ENCODE measurements at places on chromosomes 3 and 15.
A peak's percentile ranks its signal among the peaks of the same experiment; 100 is the strongest.

DNA sequence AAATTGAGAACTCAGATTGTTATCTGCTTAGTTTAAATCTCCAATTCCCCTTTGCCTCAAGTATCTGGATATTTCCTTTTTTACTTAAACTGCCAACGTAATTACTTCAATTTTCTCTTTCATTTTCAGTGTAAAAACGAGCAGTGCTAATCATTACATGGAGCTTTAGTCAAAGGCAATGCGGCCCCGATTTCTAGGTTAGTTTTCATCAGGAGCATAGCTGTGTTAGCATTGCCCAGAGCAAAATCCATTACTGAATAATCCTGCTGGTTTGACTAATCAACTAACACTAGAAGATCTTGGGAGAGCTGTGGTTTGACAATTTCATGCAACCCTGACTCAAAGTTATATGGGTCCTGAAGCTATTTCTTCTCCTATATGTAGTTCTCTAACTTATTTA, 46.2 kb downstream of the ZPLD1 start:
- no peak for DNase-seq

GRCh38 chr3:109532257-109533216, 195.2 kb upstream of the DPPA4 start:
- no peak for DNase-seq

- no peak for DNase-seq
These were observed 56.7 kb downstream of the RPL22L1 start for GRCh38 chr3:170813266-170813665.

- DNase-seq, result peak; percentile 50
These were observed 24.4 kb downstream of the SEC61A1 start for GRCh38 chr3:128076483-128077201.

DNA sequence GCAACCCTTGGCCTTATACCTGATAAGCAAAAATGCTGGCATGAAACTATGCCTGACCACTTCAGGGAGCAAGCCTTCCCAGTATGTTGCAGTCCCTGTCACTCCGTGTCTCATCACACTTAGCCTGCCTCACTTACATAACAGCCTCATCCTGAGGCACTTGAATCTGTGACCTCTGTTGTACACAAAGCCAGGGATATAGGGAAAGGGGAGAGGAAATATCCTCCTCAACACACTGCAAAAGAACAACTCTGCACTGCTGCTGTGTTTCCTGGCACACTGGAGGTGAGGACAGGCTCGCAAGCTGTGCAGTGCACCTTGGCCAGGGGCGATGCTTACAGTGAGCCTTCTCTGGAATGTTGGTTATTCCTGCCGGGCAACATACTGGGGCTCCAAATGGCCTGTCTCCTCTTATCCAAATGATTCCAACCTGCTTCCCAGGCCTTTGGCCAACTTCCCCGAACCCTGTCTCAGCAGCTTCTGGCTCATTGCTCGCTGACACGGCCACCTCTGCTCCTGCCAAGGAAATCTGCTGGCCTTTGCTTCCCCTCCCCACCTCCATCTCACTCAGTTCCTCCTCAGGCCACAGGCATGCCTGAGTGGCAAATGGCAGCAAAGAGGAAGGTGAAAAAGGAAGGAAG, 109.2 kb downstream of the CD47 start:
- peak; percentile 99 for DNase-seq

DNA sequence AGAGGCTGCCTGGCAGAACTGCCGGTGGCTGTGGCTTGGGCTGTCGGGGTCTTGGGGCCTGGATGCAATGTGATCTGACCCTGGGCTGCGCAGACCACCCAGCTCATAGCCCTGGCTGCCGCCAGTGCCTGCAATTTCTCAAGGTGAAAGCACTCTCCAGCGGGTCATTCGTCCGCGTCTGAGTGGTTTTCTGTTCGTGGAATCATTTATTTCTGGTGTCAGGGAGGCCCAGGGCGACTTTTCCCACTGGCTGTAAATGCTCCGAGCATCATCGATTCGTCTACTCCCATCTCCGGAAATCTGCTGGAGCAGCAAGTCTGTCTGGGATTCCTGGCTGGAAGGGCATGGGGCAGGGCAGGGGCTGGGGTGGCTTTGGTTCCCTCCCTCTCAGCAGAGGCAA, 40.6 kb upstream of the ADPGK start:
- no peak for DNase-seq

- DNase-seq, result no peak
These were observed 17.9 kb downstream of the ETFA start for GRCh38 chr15:76293361-76293760.

DNA sequence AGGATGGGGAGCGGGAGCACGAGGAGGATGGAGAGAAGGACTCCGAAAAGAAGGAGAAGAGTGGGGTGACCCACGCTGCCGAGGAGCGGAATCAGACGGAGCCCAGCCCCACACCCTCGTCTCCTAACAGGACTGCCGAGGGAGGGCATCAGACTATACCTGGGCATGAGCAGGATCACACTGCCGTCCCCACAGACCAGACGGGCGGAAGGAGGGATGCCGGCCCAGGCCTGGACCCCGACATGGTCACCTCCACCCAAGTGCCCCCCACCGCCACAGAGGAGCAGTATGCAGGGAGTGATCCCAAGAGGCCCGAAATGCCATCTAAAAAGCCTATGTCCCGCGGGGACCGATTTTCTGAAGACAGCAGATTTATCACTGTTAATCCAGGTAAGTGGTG, 169.8 kb downstream of the FEZF2 start:
- DNase-seq, result no peak

DNA sequence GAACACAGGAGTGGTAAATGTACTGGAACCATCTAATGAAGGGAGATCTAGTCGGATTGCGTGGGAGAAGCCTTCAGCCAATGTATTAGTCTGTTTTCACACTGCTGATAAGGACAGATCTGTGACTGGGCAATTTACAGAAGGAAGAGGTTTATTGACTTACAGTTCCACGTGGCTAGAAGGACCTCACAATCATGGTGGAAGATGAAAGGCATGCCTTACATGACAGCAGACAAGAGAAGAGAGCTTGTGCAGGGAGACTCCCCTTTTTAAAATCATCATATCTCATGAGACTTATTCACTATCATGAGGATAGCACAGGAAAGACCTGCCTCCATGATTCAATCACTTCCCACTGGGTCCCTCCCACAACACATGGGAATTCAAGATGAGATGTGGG, 17.0 kb downstream of the HRG start:
- no peak for DNase-seq

GRCh38 chr3:11390411-11391131, 118.4 kb downstream of the ATG7 start:
- no peak for DNase-seq

DNA sequence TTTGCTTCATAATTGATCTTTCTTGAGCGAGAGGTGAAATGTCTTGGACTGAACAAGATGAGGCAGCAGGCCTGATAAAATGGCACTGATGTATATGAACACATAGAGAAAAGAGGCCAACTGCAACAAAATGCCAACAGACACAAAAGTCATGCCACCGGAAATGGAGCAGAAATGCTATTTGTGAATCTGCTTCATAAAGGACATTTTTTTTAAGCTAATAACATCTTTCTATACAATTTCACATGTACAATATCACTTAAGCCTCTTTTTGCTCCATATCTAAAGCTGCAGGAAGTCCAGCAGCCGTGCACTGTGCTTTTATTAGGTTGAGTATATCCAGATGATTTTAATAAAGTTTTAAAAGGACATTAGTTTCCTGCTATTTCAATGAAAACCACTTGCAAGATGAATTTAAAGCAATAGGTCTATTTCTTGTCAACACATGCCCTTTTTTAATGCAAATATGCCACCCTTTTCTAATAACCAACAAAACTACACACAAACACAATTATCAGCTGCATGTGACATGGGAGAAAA, 169.2 kb upstream of the ADAMTS9 start:
- no peak for DNase-seq

- DNase-seq, result peak; percentile 75
These were observed 309.7 kb downstream of the LSAMP start for GRCh38 chr3:116135457-116136085.

GRCh38 chr3:163943664-163944063, 1134.6 kb downstream of the SI start:
- no peak for DNase-seq

DNA sequence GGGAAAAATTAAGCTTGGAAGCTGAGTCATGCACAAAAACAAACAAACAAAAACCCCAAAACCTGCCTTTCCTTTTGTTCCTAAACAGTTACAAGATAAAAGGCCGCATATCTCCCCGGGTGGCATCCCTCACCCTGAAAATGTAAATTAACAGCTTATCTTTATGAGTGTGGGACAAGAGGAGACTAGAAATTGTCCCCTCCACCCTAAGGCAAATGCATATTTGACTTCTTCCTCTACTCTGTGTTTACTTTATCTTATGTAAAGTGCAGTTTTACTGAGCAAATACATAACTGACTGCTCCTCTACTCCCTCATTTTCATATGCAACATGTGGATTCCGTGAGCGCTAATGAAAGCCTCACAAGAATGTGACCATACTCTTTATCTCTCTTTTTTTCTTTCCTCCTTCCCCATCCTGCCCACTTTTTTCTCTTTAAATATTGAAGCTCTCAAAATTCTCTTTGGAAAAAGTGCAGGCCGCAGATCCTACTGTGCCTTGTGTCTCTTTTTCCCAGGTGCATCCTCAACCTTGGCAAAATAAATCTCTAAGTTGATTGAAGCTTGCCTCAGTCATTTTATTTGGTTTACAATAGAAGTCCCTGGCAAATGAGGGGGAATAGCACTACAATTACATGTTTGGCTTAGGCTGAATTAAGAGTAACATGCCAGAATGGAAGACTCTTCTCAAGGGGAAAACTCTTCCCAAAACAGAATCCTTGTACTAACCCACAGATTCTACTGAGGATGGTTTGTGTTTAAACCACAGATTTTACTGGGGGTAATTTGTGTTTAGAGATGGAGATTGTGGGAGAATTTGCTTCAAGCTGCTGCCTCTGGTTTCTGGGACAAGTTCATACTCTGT, 72.7 kb upstream of the WDR72 start:
- no peak for DNase-seq

DNA sequence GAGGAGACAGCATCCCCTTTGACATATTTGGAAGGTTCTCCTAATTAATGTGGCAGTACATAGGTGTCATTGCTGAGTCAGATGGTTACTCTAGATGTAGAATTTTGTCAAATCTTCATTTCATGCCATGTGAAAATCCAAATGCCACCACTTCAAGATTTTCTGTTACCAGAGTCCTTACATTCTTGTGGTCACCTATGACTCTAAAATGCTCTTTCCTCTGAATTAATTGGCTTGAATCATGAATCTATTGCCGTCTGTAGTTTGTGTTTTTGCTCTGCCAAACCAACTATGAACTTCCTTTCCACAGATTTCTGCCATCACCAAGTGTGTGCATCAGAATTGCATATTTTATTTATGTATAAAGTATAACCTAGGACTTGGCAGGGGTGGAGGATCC, 269.4 kb upstream of the ZPLD1 start:
- no peak for DNase-seq

GRCh38 chr15:60656481-60656880, 177.5 kb upstream of the ICE2 start:
- DNase-seq, result no peak

DNA sequence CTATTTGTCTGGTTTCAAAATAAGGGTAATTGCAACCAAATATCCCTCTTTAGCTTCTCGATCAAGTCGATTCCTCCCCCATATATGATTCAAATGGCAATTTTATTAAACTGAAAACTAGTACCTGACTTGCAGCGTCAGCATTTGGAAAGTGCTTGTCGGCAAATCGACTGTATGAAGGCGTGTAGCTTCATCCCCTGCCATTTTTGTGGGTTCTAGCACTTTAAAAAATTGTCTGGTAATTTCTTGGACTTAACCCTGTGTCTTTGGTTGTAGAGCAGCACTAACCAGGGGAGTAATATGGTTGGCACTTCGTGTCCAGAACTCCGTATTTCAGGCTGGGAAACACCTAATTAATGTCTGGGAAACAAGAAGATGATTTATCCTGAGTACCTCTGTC, 573 bp downstream of the MME start:
- DNase-seq, result no peak

- peak; percentile 13 for DNase-seq
These were observed 494.1 kb downstream of the ZNF385D start for GRCh38 chr3:21256932-21257331.

DNA sequence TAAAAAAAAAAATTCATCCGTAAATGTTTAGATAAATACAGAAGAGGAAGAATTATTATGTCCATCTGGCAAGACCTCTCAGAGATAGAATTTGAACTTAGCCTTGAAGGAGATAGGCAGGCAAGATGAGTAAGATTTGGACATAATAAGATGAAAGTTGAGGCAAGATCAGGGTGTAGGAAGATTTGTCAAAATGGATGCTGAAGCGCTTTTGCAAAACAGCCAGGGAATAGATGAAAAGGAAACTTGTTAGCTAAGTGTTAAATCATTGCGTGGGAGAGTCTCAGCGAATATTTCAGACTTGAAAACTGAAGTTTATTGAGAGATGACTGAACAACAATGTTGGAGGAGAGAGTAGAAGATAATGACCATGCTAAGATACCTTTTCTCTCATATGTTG, 7.2 kb downstream of the BRK1 start:
- DNase-seq, result no peak

DNA sequence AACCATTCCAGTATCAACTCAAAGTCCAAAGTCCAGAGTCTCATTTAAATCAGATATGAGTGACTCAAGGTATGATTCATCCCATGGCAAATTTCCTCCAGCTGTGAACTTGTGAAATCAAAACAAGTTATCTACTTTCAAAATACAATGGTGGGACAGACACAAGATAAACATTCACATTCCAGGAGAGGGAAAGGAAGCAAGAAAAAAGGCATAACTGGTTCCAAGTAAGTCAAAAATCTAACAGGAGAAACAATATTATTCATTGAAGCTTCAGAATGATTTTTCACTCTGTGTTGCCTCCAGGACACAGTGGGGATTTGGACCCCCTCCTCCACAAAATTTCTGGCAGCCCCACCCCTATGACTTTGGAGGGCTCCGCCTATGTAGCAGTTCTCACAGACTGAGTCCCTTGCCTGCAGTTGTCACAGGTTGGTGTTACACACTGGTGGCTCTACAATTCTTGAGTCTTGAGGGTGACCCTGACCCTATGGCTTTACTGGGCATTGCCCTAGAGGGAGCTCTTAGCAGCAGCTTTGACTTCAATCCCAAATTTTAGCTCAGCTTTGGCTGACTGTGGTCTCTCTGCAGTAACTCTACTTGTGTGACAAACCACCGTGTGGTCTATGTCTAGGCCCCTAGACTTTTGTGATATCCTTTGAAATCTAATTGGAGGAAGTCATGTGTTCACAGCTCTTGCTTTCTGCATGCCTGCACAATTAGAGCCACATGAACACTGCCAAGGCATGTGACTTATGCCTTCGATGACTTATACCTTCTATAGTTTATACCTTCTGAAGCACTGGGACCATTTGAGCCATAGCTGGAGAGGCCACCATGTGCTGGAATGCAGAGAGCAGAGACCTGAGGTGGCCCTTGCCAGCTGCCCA, 644.2 kb downstream of the GRM7 start:
- DNase-seq, result no peak

DNA sequence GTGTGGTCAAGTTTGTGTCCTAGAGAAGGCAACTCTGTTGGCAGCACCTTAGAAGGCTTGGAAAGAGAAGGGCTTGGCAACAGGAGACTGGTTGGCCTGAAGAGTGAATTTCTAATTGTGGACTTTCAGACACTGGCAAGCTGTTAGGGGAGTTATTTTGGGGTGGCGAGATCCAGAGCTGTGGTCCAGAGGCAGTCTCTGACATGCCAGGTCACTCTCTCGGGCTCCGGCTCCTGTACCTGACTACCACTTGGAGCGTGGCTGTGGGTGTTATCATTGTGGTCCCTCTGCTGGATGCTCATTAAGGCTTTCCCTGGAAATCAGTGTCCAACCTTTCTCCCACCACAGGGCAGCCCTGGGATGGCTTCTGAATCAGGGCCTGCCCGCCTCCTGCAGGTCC, 209.0 kb downstream of the SLCO3A1 start:
- DNase-seq, result peak; percentile 32

GRCh38 chr3:38152609-38153008, 12.7 kb upstream of the OXSR1 start:
- DNase-seq, result no peak
